ENCODE measurements at places on chromosomes 1 and 21.

GRCh38 chr1:245105815-245106410 lies 48.9 kb upstream of the KIF26B start:
- DNase-seq, result no peak

DNA sequence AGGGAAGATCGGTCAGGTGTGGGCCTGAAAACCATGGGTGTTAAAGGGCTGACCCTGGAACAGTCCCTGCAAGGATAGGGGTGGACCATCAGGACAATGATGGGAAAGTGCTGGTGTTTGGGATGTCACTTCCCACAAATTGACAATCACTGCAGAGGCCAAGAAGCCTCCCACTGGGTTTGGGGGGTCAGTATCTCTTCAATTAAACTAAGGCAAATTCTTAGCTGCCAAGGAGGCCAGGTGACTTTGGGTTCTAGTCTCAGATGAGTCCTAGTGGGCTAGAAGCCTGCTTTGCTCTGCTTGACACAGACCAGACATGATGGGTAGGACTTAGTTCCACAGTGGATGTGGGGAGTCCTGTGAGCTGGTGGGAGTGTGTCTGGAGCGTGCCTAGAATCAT lies 29.3 kb upstream of the KCNA2 start:
- DNase-seq, result no peak

DNA sequence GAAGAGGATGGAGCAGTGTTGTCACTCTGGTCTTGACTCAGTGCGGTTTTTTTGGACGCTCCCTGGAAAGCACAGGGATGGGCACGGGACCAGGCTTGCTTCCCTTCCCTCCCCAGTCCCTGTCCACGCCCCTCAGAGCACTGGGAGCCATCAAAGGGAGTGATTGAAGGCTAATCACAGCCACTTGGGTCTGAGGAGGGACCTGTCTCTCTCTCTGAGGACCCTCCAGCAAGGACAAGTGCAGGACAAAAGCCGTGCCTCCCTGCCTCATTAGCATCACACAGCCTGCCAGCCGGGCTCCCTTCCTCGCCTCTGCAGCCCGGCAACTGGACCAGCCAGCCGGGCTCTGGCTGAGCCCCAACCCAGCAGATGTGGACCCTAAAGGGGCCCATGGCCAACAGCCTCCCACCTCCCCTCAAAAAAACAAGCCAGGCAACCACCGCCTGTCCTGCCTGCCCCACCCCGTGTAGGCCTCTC lies 18.6 kb upstream of the PDZK1IP1 start:
- no peak for DNase-seq

DNA sequence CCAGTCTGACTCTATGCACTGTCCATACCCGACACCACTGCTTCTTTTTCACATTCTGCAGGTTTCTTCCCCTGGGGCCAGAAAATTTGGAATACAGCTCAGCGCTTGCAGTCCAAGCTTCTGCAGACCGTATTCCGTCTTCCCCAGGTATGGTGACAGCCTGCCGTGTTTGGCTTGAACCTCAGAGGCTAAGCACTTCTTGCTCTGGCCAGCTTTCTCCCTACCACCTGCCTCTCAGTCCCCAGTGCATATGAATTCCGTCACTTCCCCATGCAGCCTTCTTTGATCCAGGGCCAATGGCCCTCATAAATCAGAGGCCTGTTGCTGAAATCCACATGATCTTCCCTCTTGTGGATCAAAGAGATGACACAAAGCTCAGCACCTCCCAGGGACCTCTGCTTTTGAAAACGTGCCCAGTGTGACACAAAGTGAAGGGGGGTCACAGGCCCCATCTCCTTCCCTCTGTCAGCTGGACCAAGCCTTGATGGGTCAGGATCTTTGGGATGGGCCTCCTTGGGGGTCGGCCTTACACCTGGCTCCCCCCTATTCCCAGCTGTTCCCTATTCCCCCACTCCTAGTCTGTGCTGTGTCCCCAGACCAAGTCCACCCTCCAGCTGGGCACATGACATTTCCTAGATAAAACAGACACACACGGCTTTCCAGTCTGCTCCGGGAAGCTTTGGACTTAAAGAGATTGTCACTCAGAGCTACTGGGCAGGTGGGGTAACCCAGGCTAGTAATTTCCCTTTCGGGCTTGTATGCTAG lies 66.6 kb downstream of the HMGB4 start:
- DNase-seq, result no peak

- DNase-seq, result no peak
Observed at GRCh38 chr1:40042341-40042740, 1.8 kb downstream of the CAP1 start.
